IPS-NIHi11 (cell line): ENCODE measurements at places on chromosomes 4 and X.
A peak's percentile ranks its signal among the peaks of the same experiment; 100 is the strongest.

GRCh38 chr4:152937336-152938236 lies 1.5 kb downstream of the FHDC1 start:
- peak; percentile 61 for DNase-seq

DNA sequence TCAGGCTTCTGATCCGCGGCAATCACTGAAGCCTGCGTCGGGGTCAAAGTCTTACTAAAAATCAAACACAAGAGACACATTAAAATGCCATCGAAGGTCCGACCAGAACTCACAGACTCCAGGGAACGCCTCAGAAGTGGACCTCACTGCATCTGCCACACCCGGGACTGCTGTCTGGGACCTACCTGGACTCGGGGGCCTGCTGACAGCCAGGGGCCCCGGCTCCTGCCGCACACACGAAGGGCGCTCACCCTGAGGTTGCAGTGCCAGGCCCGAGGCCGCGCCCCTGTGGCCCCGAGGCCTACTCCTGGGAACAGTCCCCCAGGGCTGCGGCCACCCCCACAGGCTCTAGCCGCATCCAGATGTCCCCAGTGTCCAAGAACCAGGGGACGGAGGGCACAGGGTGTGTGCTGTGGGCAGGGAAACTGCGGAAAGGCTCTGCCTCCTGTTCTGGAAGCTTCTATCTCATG lies 7.4 kb downstream of the CTBP1 start:
- peak; percentile 26 for DNase-seq

DNA sequence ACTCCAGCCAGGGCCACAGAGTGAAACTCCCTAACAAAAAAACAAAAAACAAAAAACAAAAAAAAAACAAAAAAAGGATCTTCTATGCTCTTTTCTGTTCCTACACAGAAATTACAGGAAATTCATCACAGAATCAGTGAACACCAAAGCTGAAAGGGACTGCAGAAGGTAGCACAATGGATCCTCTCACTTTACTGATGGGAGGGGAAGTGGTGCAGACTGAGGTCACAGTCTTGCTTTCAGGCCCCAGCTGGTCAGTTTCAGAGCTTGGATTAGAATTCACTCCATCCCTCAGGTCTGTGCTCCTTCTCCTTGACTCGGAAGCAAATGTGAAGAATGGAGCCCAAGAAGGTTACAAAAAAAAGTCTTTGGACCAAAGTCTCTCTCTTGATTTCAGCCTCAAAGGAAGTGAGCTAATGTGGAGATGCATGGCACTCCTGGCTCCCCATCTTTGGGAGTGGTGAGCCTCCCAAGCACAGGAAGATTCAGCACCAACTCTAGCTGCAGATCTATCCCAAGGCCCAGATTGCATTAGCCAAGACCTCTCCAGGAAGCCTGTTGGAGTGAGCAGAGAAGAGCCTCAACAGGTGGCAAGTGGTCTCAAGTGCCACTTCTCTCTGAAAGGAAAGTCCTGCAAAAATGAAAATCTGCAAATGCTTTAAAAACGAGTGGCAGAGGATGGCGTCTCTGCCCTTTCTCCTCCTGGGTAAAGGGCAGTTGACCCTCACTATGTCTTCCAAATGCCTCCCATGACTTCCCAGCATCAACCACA lies 176.0 kb downstream of the MAML3 start:
- no peak for DNase-seq

- no peak for DNase-seq
Measured at GRCh38 chrX:150694738-150695410, 1.7 kb downstream of the MTMR1 start.

- DNase-seq, result no peak
Measured at GRCh38 chr4:133389029-133389428, 239.9 kb downstream of the PCDH10 start.

DNA sequence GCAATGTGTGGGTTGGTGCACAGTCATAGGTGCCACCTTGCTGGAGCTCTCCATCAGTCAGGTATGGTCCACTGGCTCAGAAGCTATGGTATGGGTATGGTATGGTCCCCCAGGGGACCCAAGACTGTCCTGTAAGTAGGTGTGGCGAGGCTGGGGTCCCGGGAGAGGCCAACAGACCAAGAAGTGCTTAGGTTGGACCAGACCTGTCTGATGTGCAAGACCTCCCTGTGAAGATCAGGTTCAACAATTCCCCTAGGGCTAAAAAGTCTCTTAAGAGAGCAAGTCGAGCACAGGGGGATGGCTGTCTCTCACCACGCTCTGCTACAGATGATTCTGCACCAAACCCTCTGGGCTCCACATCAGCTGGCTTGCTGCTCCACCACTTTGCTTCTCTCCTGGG lies 1145.0 kb downstream of the RPA4 start:
- no peak for DNase-seq

- peak; percentile 65 for DNase-seq
Measured at GRCh38 chr4:125639182-125639621, 324.4 kb downstream of the FAT4 start.
